ENCODE measurements at places on chromosomes 3 and 15.

GRCh38 chr15:47466357-47466756, 250.9 kb upstream of the SEMA6D start:
- no peak for DNase-seq

- peak; percentile 16 for DNase-seq
Measured at GRCh38 chr3:48013288-48013980, 2.8 kb downstream of the MAP4 start.

- peak; percentile 81 for DNase-seq
Measured at GRCh38 chr3:43004282-43004681, 25.2 kb downstream of the GASK1A start.

DNA sequence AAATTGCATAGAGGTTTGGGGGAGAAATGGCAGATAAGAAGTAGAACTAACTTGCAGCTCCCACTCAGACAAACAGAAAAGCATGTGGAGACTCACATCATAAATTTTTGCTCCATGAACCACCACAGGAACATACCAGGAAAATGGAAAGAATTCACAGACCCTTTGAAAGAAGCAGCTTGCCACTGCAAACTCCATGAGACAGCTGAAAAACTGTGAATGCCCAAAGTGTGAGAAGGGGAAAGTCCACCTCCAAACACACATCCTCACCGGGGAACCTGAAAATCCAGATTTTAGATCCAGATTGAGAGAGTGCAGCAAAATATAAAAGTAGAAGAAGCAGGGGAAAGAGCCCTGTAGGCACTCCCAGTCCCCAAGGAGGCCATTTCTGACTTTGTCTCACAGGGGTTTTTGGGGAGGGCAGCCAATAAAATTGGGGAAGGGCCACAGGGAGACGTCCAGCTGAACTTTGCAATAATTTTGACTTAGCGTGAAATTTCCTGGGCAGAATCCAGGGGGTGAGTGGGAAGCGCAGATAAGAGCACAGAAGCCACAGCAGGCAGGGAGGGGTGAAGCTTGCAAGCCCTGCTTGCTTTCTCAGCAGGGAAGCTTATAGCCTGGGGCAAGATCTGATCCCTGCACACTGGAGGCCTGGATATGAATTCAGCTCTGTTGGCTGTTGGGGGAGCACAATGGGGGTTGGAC, 183.4 kb upstream of the UBE2E2 start:
- no peak for DNase-seq

GRCh38 chr3:13407475-13407874, 12.6 kb downstream of the NUP210 start:
- no peak for DNase-seq

DNA sequence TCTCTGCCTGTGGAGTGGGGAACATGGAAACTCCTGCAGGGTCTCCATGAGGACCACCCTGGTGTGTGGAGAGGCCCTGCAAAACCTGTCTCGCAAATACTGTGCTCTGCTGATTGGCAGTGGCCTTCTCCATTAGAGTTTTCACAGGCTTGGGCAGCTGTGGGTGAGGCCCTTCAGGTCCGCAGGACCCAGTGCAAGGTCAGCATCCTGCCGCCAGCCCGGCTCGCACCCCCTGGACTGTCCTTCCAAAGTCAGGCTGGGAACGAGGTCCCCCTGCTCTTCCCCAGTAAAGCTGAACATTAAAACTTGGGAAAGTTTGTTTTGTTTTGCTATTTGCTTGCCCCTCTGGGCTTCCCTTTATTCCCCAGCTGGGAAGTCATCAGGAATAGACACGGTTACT, 85.0 kb upstream of the PLXNA1 start:
- no peak for DNase-seq

DNA sequence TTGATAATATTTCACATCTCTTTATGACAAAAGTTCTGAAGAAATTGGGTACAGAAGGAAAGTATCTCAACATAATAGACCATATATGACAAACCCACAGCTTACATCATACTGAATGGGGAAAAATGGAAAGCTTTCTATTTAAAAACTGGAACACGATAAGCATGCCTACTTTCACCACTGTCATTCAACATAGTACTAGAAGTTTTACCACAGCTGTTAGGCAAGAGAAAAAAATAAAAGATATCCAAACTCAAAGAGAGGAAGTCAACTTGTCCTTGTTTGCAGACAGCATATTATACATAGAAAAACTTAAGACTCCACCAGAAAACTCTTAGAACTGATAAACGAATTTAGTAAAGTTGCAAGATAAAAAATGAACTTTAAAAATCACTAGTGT, 40.3 kb downstream of the COPS2 start:
- DNase-seq: peak; percentile 23

DNA sequence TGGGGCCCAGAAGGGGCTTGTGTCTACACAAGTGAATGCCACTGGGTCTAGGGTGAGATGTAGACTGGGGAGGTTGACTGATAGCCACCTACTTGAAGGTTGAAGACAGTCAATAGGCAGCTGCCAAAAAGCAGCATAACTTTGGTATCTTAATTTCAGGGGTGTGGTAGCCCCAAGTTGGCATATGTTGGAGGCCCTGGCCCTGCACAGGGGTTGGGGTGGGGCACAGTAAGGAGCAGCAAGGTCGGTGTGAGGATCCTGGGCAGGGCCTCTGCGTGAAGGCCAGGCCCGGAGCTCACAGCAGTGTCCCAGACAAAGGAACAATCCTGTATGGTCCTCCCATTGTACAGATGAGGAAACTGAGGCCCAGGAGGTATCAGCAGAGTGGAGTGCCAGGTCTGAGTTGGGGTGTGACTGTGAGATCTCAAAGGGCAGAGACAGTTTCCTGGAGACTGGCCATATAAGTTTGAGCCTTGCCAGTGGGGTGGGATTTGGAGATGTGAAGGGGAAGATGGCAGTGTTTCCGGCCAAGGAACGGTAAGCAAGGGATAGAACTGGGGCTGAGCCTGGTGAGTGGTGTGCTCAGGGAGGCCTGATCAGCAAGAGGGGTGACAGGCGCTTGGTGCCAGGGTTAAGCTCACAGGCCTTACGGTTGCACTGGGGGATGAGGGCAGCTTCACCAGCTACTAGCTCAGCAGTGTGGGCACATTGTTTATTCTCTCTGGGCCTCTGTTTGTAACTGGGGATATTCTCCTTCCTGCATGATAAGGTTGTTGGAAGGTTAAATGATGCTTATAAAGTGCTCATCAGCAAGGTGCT, 1.7 kb downstream of the KLHL40 start:
- DNase-seq: no peak

GRCh38 chr3:45950686-45951600, 7.7 kb downstream of the CXCR6 start:
- DNase-seq: no peak

- peak; percentile 83 for DNase-seq
Measured at GRCh38 chr3:186035277-186035676, 73.6 kb downstream of the ETV5 start.

GRCh38 chr3:33093847-33094246, 3.1 kb downstream of the GLB1 start:
- no peak for DNase-seq

GRCh38 chr15:29815000-29815710, 7.1 kb downstream of the TJP1 start:
- no peak for DNase-seq

- DNase-seq: no peak
Measured at GRCh38 chr3:94512876-94513275, 450.0 kb downstream of the NSUN3 start.

GRCh38 chr3:186540835-186541226, 3.3 kb downstream of the CRYGS start:
- no peak for DNase-seq

DNA sequence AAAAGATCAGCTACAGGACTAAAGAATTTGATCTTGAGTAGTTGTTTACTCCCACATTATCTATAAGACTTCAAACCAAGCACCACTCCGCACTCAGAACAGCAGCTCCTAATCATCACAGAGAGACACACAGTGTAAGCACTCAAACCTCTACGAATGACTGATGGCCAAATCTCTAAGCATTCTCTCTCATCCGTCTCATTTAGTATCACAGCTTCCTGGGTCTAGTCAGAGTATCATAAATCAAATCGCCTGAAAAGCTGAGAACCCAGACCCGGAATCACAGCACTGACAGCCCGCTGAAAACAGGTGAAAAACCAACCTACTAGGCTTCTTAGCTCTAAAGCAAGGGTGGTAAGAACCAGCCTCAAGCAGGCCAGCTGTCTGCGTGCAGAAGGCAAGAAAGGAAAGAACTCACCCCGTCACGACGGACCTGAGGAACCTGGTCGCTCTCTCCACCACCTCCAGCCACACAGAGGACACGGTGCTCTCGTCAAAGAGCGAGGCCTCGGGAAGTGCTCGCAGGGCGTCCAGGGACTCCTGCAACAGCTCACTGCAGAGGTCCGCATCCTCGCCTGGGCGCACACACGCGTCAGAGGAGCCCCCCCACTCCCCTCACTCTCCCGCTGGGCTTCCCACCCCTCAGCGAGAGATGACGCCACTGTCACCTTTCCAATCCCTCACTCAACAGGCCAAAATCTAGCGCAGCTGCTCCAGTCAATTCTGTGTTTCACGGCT, 47.9 kb downstream of the HERC2 start:
- DNase-seq: no peak

- no peak for DNase-seq
Measured at GRCh38 chr15:78708713-78709260, 67.8 kb upstream of the CHRNB4 start.

GRCh38 chr3:182005219-182005618, 293.5 kb downstream of the SOX2 start:
- no peak for DNase-seq

GRCh38 chr3:113354307-113354706, 87.0 kb downstream of the CFAP44 start:
- no peak for DNase-seq

- no peak for DNase-seq
Measured at GRCh38 chr15:25173241-25174028, 218.6 kb downstream of the SNRPN start.

DNA sequence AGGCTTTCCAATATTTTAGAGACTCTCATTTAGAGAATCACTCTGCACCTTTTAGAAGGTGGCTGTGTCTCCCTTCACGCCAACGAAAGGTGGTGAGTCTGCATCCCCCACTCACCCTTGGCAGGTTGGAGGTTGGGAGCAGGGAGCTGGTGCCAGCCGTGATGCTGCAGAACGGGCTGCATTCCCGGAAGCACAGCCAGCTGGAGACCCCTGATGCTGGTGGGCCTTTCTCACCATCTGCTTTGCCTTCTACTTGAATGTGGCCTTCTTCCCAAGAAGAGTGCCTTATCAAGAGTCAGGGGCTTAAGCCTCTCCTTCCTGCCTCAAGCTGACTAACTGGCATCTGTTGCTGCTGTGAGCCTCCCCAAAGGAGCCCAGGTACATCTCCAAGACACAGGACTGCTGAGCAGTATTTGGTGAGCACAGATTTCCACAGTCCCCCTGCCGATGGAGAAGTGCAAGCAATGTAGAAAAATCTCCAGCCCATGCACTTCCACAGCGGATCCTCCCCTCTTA, 17.7 kb upstream of the HEG1 start:
- DNase-seq: no peak

- DNase-seq: no peak
Measured at GRCh38 chr3:48546203-48546829, 10.3 kb downstream of the PFKFB4 start.

- no peak for DNase-seq
Measured at GRCh38 chr3:108133858-108134554, 43.2 kb upstream of the CD47 start.

- no peak for DNase-seq
Measured at GRCh38 chr3:55766753-55767152, 279.6 kb upstream of the WNT5A start.

DNA sequence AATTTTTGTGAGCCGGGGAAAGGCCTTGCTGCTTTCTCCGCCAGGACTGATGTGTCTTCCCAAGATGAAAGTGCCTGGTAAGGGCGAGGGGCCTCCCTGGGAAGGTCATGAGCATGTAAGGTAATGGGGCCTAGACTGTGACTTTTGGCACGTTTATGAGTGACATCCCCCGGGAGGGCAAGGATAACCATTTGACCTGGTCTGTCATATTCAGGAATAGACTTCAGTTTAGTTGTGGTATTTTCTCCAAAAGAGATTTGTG, 631 bp upstream of the CNBP start:
- DNase-seq: peak; percentile 55

- DNase-seq: no peak
Measured at GRCh38 chr3:150307311-150308036, 100.6 kb upstream of the TSC22D2 start.

DNA sequence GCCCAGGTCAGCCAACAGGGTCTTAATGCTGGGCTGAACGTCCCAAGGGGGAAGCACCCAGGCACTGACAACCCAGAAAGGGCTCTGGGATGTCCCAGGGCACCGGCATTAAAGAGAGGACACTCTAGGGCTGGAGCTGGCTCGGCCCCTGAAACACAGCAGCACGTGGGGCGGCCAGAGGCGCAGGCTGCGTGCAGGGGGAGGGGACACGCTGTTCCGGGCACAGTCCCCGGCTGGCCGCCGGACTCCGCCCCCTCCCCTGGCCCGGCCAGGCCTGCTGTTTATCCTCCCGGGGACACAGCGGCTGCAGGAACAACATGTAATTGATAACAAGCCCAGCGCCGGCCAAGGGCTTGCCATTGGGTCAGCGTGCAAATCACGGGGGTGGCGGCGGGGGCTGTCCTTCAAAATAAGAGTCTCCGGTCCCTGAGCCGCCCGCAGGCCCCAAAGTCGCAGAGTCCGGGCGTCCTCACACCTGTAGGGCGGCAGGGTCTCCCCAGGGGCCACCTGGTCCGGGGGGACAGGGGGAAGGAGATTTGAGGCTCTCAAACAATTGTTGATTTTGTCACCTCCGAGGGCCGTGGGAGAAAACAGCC, 1.3 kb downstream of the KLF15 start:
- no peak for DNase-seq

DNA sequence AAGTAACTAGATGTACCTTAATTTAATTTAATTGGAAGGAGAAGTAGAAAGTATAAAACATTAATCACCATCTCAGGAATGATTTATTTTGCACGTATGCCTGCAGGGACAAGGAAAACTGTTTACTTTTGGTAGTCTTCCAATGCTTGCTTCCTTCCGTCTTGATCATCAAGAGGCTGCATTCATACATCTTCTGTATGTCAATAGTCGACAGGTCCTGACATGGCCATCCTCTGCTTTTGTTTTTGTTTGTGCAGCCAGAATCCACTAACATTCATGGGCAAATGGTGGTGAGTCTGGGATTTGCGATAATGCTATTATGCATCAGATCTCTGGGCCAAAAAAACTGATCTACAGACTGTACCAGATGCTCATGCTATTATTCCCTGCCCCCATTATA, 56.6 kb upstream of the ZPLD1 start:
- DNase-seq: no peak

DNA sequence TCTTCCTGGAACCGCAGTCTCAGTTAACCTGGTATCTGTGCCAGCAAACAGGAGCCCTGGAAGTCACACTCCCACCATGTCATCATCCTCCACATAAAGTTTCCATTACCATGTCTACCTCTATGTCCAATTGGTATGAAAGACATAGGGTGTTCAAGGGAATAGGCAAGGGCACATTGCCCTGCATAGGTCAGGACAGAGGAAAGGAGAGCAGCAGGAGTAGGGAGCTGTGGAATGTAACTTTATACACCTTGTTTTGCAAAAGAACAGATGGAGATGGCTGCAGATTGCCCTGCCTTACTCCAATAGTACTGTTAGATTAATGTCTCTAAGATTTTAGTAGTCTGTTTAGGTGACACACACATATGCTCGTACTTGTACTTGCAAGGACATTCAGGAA, 1056.4 kb downstream of the NTRK3 start:
- no peak for DNase-seq

GRCh38 chr3:170132335-170132734, 49.2 kb downstream of the PHC3 start:
- peak; percentile 42 for DNase-seq

- DNase-seq: no peak
Measured at GRCh38 chr3:156711113-156711512, 36.7 kb downstream of the TIPARP start.

GRCh38 chr3:57164217-57164656, 916 bp downstream of the IL17RD start:
- no peak for DNase-seq

- DNase-seq: peak; percentile 78
Measured at GRCh38 chr3:52471371-52472238, 16.2 kb downstream of the NISCH start.
